GM04504 (cell line): ENCODE measurements at places on chromosomes 6 and 20.

- DNase-seq: no peak
Observed at GRCh38 chr20:58571356-58571692, 56.1 kb upstream of the APCDD1L start.

DNA sequence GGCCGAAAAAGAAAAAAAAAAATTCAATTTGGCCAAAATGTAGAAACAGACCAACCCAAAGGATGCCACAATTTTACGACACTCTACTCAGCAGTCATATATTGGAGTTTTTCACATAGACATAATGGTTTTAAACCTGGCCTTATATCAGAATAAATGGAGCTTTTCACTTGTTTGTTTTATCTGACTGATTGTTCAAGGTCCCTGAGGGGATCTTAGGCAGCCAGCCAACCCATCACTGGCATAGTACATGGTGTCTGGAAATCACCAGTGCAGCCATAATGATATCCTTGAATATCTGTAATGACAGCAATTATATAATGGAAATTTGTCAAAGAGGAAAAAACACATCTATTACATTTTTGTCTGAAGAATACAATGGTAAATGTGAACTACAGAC lies 96.9 kb downstream of the PRSS35 start:
- no peak for DNase-seq

DNA sequence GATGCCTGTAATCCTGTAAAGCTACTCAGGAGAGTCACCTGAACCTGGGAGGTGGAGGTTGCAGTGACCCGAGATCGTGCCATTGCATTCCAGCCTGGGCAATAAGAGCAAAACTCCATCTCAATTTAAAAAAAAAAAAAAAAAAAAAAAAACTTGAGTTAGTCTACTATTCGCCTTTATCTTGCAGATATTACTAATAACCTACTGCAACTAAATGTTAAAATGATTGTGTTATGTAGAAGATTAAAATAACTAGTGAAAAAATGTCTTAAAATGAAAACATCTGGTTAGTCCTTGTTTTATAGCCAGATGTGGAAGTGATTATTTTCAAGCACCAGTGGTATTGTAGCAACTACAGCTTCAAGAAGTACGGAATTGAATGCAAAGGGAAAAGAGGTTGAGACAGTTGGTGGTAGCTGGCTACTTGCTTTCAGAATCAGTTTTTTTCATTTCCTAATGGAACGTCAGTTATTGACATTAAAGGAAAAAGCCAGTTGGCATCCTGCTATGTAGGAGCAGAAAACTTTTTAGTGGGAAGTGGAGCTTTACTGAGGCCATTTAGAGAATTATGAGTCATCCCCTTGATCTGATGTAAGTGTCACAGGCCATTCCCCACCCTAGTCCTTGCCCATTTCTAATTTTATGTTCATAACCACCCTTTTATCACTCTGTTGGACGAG lies 43.8 kb upstream of the DYNLRB1 start:
- DNase-seq: peak; percentile 34

GRCh38 chr6:24078200-24078599 lies 47.8 kb upstream of the NRSN1 start:
- no peak for DNase-seq

GRCh38 chr20:15236812-15237211 lies 899.4 kb upstream of the FLRT3 start:
- peak; percentile 22 for DNase-seq

GRCh38 chr6:160198606-160199211 lies 59.9 kb downstream of the SLC22A2 start:
- DNase-seq: no peak

DNA sequence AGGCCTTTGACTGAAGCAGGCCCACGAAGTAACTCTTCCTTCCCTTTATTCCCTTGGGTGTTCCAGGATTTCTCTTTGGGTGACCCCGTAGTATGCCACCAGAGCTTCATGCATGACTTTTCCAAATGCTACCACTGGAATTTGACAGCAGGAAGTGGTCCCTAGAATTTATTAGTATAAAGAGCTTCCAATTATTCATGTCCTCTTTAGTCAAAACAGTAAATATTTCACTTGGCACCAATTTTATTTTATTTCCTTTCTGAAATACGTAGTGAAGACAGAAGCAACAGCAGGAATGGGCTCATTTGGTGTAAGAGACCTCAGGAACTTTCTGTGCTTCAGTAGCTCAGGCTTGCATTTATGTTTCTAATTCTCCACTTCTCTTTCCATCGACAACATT lies 151.3 kb downstream of the LCA5 start:
- no peak for DNase-seq

DNA sequence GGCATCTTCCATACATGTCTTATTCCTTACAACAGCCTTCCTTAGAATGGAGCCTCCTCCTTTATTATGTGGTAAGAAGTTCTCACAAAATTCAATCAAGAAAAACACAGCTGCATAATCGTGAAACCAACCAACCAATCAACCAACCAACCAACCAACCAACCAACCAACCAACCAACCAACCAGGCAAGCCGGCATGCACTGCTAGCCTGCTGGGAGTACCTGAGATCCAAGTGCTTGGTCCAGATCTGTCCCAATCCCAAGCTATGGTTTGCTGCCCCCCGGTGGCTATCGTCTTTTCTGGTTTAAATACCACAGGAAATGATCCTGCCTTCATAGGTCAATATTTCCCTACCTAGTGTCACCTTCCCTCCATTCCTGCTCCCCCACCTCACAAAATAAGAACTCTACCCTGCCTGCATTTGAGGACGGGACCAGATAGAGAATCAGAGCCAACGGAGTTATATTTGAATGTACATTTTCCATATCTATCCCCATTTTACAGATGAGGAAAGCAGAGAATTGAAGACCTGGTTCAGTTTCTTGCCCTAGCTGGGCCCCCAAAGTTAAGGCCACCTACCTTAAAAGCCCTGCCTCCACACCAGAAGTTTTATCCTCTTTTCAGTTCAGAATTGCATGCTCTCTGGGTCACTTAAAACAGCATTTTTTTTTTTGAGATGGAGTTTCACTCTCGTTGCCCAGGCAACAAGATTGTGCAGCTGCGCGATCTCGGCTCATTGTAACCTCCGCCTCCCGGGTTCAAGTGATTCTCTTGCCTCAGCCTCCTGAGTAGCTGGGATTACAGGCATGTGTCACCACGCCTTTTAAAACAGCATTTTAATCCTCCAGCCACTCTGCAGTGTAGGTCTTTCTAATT lies 27.1 kb downstream of the RAB44 start:
- DNase-seq: peak; percentile 32
